ENCODE measurements at places on chromosomes 2 and 18.
A peak's percentile ranks its signal among the peaks of the same experiment; 100 is the strongest.

- no peak for DNase-seq
Observed at GRCh38 chr18:35110554-35111485, 69.6 kb downstream of the MAPRE2 start.

- no peak for DNase-seq
Observed at GRCh38 chr2:166831930-166832329, 56.4 kb upstream of the XIRP2 start.

DNA sequence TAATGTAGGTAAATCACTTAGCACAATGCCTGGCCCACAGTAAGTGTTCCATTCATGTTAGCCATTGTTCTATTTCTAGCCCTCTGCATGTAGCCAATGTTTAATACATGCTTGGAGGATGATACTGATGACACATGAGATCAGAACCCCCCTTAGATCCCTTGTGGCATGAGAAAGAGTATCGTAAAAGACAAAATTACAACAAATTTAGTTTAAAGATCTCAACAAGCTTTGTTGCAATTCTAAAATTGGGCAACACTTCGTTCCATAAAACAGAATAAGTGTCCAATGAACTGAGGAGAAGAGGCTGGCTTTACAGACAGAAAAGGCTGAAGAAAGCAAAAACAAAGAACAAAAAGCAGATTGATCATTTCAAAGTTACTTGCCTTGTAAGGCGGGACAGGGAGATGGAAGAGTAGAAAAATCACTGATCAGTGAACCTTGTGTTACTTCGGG is 148.7 kb upstream of the SLC1A4 start:
- DNase-seq: no peak

- DNase-seq: no peak
Observed at GRCh38 chr2:58122040-58122439, 75.4 kb downstream of the VRK2 start.

DNA sequence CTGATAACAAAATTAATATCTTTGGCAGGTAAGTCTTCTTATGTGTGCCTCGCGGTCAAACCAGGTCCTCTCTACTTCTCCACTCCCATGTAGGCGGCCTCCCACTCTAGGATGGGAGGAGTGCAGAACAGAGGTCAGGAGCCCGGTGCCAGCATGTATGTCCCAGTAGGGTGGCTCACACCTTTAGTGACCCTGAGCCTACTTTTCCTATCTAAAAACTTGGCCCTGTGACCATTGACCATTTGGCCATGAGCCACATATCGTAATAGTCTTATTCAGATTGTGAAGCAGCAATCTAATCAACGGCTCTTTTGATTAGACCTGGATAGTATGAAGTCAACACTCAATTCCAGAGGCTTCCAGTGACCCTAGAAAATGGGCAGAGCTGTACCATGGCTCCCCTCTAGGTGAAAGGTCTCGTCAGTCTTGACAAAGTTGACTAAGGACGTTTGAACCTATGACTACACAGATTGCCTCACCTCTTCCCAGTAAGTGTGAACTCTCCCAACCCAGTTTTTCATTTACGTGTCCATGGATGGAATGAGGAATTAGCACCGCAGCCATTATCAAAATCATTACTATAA is 17.1 kb upstream of the FABP1 start:
- no peak for DNase-seq

GRCh38 chr18:42281851-42282250 is 326.8 kb downstream of the PIK3C3 start:
- DNase-seq: no peak

GRCh38 chr2:232628466-232629128 is 4.8 kb upstream of the EFHD1 start:
- no peak for DNase-seq

GRCh38 chr2:145156199-145156598 is 636.3 kb upstream of the ZEB2 start:
- no peak for DNase-seq

DNA sequence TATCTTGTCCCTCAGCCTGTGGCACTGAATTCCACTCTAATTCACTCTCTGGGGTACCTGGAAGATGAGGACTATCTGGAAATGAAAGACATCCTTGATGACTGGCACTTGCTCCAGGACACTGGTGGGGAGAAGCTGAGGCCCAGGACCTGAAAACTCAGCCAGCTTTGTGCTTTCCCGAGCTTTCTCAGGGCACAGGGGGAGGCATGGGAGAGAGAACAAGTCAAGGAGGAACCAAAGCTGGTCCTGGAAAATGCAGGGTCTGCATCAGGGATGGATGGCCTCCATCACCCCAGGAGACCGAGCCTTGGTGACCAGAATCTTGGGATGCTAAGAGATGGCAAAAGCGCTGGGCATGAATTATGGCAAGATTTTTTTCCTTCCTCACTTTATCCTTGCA is 65.1 kb downstream of the MAPK4 start:
- no peak for DNase-seq

DNA sequence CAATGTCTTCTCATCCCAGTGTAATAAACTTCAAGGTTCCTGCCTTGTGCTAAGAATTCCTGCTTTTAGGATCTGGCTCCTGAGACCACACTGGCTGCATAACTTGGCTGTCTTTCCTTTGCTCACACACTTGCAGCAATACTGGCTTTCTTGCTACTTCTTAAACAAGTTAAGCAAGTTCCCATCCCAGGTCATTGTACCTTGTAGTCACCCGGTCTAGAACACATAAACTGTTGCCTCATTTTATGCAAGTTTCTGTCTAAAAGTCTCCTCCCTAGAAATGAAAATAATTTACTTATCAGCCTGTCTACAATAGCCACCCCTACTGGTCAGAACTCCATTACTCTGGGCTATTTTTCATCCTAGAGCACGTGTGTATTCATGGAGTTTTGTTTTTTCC is 887.9 kb upstream of the FAM98A start:
- DNase-seq: no peak

GRCh38 chr18:67864677-67865340 is 348.3 kb upstream of the DSEL start:
- no peak for DNase-seq

GRCh38 chr2:130951018-130951417 is 114.3 kb downstream of the ARHGEF4 start:
- DNase-seq: no peak

DNA sequence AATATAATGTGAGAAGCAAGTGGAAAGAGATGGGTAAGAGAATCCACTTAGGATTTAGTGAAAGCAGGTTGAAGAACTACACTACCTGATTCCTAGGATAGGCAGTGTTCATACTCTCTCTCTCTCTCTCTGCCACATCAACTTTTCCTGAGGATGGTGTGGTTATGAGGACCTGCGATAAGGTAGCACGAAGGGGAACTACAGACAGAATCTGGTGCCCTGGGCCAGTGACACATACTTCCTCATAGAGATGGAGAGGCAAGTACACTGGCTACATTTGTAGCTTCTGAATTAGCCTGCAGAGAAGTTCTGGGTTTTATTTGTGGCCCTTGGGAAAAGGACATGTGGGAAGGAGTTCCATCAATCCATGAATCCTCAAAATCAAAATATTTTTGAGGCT is 44.5 kb downstream of the PTH2R start:
- no peak for DNase-seq

GRCh38 chr2:241354668-241355658 is 1.1 kb upstream of the FARP2 start:
- no peak for DNase-seq

GRCh38 chr2:223944166-223944702 is 901 bp downstream of the WDFY1 start:
- peak; percentile 30 for DNase-seq

GRCh38 chr2:174461221-174461620 is 25.6 kb downstream of the GPR155 start:
- DNase-seq: no peak

GRCh38 chr2:238636269-238637073 is 209.7 kb downstream of the ASB1 start:
- DNase-seq: no peak

DNA sequence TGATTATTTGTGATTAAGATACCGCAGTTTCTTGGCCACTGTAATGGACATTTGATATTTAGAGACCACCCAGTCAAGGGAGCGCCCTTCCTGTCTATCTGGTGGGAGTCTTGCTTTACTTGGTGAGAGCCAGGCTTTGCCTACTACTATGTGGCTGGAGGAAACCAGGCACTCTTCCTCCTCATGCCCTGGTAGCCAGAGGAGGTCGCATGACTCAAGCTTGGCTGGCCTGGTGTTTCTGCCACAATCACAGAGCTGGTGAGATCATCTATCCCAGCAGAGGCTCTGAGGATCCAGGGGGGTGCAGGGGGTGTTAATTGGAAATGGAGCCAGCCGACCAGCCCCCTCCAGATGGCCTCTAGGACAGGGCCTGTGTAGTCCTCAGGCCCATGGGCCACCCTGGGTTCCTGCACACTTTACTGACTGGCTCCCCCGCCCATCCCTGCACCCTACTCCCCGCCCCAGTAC is 46.8 kb upstream of the BIN1 start:
- no peak for DNase-seq
